Fibroblast of villous mesenchyme (primary cell): ENCODE measurements at places on chromosomes 1 and 21.

- no peak for DNase-seq
Measured at GRCh38 chr1:94070865-94071264, 50.1 kb downstream of the ABCA4 start.

DNA sequence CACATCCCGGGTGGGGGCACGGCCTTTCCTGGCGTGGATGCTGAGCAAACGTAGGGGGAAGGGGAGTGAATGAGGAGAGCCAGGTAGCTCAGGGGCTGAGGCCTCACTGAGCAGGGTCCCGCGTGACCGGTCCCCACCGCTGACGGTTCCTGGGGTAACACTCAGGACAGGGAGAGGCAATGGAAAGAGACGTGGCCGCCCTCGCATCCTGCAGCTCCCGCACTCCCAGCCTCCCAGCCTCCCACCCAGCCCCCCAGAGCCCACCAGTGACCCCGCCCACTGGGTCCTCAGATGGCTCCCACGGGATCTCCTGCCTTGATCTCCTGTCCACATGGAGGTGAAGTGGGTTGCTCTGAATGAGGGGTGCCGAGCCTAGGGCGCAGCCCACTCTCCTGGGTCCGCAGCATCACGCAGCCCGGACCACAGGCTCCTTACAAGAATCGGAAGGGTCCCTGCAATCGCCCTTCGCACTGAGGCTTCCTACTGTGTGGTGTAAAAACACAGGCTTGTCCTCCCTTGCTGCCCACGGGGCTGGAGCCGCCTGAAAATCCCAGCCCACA is 2.4 kb downstream of the TSPEAR start:
- DNase-seq, result no peak

GRCh38 chr1:40394491-40395172 is 21.1 kb downstream of the SMAP2 start:
- no peak for DNase-seq

DNA sequence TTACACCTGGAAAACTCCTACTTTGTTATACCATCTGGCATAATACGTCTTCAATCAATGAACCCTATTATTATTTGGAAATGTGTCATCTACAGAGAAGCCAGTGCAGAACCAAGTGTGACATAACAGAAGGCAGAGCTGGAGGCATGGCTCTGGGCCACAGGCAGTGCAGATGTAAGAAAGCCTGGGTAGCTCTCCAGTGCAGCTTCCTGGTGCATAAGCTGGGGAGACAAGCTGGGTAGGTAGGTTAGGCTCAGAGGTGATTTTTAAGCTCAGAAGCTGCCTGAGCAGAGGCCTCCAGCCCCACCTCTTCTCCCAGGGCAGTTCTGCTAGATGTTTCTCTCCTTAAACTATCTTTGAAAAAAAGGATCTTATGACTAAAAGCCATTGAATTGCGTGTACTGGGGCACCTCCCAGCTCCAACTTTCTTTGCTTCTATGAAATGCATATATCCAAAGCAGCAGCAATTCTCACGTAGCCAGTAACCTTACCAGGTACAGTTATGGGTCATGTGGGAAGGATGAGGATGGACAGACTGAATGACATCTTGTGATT is 30.7 kb downstream of the AKNAD1 start:
- DNase-seq, result no peak

DNA sequence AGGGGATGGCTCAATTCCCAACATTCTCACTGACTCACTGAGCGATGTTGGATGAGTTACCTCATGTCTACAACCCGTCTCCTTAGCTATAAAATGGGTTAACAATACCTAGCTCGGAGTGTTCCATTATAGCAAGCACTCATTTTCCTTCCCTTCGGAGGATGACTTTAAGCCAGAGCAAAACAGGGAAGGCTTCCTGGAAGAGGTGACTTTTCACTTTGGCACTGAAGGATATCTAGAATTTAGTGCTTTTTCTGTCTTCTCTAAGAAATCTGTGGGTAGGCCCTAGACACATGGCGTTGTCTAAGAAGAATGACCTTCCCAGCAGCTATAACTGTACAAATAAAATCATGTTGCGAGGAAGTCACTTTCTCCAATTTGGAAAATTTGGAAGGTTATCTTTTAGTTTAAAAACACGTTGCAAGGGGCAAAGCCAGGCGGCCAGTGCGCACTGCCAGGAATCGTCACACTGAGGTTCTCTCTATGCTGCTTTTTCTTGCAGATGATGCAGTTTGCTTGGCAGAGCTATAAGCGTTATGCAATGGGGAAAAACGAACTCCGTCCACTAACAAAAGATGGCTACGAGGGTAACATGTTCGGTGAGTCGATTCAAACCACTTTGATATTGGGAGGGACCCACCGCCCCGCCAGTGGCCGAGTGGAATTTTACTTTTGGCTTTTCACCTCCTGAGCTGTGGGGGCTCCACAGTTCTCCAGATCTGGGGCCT is 69.5 kb downstream of the MAN1C1 start:
- DNase-seq, result no peak

- DNase-seq, result no peak
Measured at GRCh38 chr1:7268983-7269382, 483.7 kb downstream of the CAMTA1 start.
